ENCODE measurements at places on chromosomes 4 and X. TPM values are rescaled to one million over a fixed set of nuclear protein-coding genes. Genes with fewer than 3 reads are reported as not detected.

The STPG2 gene
- total RNA-seq: not detected

GRCh38 chrX:105816517-105816916, 5.8 kb upstream of the NRK start:
- peaks cover 9% of the 10 kb centered on the region for H3K27me3 ChIP-seq
- peaks cover 1% of the 10 kb centered on the region for H3K36me3 ChIP-seq
- no peak overlapping the region for H3K4me3 ChIP-seq
- H3K4me1 ChIP-seq: no peaks in the 10 kb centered on the region

The SMIM31 gene
- not detected for total RNA-seq

DNA sequence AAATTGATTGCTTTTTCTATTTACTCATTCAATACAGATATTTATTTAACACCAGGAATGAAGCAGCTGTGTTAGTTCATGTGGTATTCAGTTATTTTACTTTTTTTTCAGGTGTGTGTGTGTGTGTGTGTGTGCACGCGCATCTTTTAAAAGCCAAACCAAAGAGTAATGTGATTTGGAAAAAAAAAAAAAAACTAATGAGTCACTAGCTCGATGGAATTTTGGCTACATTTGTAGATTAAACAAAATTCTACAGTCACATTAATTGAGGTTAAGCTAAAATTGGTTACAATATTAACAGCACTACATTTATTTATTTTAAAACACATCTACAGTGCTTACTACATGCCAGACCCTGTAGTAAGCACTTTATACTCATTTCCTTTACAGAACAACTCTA, 66.8 kb downstream of the HHIP start:
- no peaks in the 10 kb centered on the region for H3K27me3 ChIP-seq
- H3K4me3 ChIP-seq: no peak overlapping the region
- H3K36me3 ChIP-seq: no peaks in the 10 kb centered on the region
- DNase-seq: no peak

DNA sequence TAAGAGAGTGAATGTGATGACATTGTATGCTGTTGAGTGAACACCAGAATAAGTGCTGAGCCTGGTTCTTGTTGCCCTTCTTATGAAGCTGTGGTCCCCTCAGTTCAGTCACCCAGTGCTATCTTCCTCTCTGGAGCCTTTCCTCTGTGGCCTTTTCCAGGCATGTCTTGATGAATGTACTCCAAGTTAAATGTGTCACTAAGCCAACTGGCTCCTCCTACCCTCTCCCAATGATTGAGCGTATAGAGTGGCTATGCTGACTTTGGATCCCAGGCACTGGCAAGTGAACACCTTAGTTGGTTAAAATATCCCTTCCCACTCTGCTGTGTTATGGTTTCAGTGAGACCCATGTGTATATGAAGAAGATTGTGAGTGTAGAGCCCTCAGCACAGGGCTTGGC, 134.1 kb upstream of the MAMLD1 start:
- no peaks in the 10 kb centered on the region for H3K27me3 ChIP-seq
- no peaks in the 10 kb centered on the region for H3K36me3 ChIP-seq
- H3K4me3 ChIP-seq: no peak overlapping the region

DNA sequence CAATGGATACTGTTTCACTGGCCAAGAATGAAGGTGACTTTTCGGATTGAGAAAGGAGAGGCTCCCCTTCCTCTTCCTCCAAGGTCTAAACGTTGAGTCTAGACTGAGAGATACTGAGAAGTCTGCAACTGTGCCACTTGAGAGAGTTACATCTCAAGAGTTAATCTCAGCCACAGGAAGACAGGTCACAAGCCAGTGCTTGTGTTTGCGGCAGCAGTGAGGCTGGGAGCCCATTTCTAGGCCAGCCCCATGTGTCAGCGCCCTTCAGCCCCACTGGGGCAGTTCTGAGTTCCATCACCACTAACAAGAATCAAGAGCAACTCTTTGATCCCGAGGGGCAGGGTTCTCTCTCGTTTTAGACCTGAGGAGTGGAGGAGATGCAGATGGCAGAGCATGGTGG, 7.3 kb upstream of the SEC24D start:
- peaks cover 9% of the 10 kb centered on the region for H3K4me1 ChIP-seq
- H3K27me3 ChIP-seq: no peaks in the 10 kb centered on the region
- no peaks in the 10 kb centered on the region for H3K36me3 ChIP-seq
- no peak overlapping the region for H3K4me3 ChIP-seq

The PNMA6F gene
- not detected for total RNA-seq

DNA sequence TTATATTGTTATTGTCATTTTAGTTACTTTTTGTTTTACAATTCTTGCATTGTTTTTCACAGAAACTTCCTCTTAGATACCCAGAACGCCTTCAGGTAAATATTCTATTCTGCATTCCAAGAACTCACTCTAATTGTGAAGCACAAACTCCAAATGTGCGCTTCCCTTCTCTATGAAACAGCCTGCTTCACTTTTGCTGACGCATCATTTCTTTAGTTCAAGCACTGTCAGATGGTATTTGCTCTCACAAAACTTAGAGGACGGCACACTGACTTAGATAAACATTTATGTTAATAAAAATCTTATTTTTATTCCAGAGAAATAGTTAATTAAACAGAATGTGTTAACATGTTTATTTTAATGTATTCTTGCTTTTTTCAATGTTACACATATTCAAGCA, 3.3 kb downstream of the CSN1S1 start:
- H3K36me3 ChIP-seq: no peaks in the 10 kb centered on the region
- H3K27ac ChIP-seq: no peak overlapping the region
- DNase-seq: no peak
- no peaks in the 10 kb centered on the region for H3K27me3 ChIP-seq
- H3K4me3 ChIP-seq: no peak overlapping the region

- no peak for DNase-seq
- peaks cover 1% of the 10 kb centered on the region for H3K36me3 ChIP-seq
- no peak overlapping the region for H3K27ac ChIP-seq
- H3K4me1 ChIP-seq: no peaks in the 10 kb centered on the region
- H3K27me3 ChIP-seq: no peaks in the 10 kb centered on the region
- no peak overlapping the region for H3K4me3 ChIP-seq
Observed at GRCh38 chr4:122412547-122412946, 33.7 kb downstream of the ADAD1 start.

DNA sequence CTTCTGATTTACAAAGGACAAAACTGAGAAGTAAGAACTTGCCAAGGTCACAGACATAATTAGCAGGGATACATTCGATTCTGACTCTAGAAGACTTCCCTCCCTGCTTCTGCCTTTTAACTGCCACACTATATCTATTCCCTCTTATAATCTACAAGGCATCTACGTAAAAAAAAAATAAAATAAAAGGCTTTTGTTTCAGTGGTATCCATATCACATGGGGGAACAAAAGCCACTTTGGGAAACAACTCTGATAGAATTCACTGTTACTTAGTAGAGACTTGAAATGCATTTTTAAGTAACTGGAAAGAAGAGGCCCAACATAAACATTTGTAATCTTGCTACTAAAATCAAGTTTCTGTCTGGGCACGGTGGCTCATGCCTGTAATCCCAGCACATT, 247.2 kb downstream of the SCFD2 start:
- peaks cover 9% of the 10 kb centered on the region for H3K36me3 ChIP-seq
- H3K27ac ChIP-seq: no peak overlapping the region
- DNase-seq: no peak
- H3K4me3 ChIP-seq: no peak overlapping the region
